Activated CD4-positive, alpha-beta T cell treated with anti-CD3 and anti-CD28 coated beads for 48 hours (primary cell): ENCODE measurements at places on chromosomes 1 and 21.

GRCh38 chr1:77220687-77221463 is 1.6 kb upstream of the PIGK start:
- no peak for DNase-seq

- no peak for DNase-seq
These were observed 10.9 kb upstream of the CAP1 start for GRCh38 chr1:40029608-40030007.

- DNase-seq: no peak
These were observed 178.6 kb upstream of the HMGB4 start for GRCh38 chr1:33685256-33685655.

GRCh38 chr1:176559474-176559873 is 96.5 kb downstream of the PAPPA2 start:
- DNase-seq: no peak

DNA sequence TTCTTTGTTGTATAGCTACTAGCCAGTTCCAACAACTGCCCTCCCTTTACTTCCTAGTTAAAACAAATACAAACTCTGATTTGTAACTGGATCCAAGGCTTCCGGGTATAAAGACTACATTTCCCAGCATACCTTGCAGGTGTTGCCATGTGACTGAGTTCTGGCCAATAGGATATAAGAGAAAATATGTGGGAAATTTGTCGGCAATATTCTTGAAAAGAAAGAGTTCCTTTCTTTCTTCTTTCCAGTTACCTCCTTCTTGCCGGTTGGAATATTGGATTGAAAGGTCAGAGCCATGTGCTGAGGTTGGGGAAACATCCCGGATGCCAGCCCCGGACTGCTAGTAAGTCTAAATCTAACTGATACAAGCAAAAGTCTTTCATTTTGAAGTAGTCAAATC is 23.0 kb upstream of the ZBTB40 start:
- DNase-seq: peak; percentile 27

DNA sequence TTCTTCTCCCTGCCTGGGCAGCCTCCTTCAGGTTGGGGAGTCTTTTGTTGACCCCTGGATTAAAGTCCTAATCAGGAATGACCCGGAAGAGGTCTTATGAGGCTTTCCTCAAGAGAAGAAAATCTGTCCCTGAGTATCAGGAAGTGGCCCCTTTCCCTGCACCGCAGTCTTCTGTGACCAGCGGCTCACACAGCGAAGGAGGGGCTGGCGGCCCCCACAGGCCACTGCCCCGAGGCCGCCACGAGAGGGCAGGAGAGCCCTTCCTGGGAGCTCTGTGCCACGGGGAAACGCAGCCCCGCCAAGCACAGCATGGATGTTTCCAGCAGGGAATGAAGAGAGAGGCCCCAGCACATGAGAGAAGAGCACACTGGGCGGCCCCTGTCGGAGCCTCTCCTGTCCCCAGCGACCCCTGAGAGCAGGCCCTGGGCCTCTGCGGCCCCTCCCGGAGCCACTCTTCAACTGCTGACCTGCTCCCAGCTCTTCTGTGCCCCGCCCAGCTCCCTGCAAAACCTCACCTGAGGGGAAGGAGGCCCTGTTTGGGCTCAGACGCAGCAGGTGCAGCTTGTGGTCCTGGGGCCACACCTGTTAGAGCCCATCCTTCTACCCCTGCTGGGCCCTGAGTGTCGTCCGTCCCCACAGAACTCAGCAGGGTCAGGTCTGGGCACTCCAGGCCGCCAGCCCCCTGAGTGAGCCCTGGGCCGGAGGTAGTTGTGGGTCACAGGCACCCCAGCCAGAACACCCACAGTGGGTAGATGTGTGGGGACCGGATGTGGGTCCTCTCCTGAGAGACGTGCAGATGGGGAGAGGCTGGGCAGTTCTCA is 4.9 kb upstream of the POFUT2 start:
- DNase-seq: peak; percentile 80

DNA sequence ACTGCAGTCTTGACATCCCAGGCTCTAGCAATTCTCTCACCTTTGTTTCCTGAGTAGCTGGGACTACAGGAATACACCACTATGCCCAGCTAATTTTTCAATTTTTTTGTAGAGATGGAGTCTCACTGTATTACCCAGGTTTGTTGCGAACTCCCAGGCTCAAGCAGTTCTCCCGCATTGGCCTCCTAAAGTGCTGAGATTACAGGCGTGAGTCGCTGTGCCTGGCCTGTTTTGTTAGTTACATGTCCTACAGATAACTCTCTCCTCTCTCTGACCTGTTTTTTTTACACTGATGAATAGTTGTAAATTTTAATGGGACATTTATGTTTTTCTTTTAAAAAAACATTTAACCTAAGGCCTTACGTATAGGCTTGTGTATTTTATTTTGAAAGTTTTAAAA is 19.8 kb downstream of the PTBP2 start:
- DNase-seq: no peak

DNA sequence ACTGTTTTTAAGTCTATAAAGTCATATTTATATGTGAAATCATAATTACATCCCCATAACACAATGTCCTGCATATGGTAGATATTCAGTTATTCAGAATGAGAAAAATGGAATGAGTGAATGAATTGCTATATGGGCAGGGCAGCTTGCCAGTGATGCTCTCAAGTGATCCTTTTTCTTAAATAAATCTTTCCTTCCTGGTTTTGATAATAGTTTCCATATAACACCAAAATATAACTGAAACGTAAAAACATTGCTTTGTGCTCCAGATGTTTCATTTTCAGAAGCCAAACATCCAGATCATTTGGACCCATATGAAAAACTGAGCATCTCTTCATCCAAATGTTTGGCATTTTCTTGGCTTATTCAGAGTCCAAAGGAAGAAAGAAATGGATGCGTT is 30.2 kb upstream of the RGS8 start:
- no peak for DNase-seq

DNA sequence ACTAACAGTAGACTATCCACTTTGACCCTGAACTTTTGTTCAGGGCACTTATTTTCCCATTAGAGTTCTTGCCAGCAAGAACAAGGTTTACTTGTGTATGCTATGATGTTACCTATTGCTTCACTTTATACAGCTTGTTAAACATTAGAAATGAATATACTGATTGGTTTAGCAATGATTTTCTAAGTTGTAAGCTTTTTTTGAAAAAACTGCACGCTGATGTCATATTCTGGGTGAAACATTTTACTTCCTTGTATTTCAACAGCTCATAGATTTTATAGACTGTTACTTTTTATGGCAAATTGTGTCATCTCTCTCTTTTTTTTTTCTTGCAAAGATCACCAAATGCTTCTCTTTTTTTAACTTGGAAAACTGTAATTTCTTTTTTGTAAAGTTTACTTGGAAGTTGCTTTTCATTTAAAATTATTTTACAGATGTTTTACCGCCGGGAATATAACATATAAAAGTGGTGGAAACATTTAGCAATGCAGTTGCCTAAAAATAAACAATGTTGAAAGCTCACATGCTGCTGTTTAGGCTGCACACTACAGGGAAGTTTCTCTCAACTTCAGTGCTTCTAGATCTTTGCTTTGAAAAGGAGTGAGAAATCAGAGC is 215.3 kb upstream of the NFIA start:
- no peak for DNase-seq

DNA sequence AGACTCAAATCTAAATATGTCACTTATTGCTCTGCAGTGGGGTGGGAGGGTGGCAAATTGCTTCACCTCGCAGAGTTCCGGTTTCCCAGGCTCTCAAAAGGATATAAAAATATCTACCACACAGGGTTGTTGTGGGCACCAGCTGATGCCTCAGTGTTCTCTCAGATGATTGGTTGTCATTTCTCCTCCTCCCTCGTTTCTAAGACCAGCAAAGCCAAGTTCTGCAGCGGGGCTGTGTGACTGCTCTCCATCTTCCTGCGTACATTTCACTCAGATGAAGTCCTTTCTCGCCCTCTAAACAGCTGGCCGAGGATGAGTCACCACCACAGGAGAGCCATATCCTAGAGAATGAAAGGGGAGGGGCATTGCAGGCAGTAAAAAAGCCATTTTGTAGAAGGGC is 35.0 kb upstream of the VWA5B1 start:
- DNase-seq: peak; percentile 19

DNA sequence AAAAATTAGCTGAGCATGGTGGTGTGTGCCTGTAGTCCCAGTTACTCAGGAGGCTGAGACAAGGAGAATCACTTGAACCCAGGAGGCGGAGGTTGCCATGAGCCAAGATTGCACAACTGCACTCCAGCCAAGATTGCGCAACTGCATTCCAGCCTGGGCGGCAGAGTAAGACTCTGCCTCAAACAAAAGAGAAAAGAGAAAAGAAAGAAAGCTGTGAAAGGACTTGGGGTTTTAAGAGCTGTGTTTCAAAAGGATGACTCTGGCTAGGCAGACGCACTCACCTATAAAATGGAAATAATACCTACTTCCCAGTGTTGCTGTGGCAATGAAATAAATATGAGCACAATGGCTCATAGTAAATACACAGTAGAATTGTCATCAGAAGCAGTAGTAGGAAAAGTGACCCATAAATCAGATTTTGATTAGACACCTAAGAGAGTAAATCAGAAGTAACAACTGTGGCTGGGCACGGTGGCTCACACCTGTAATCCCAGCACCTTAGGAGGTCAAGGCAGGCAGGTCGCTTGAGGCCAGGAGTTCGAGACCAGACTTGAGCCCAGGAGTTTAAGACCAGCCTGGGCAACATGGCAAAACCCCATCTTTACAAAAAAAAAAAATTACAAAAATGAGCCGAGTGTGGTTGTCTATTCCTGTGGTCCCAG is 45.9 kb upstream of the PUM1 start:
- no peak for DNase-seq

DNA sequence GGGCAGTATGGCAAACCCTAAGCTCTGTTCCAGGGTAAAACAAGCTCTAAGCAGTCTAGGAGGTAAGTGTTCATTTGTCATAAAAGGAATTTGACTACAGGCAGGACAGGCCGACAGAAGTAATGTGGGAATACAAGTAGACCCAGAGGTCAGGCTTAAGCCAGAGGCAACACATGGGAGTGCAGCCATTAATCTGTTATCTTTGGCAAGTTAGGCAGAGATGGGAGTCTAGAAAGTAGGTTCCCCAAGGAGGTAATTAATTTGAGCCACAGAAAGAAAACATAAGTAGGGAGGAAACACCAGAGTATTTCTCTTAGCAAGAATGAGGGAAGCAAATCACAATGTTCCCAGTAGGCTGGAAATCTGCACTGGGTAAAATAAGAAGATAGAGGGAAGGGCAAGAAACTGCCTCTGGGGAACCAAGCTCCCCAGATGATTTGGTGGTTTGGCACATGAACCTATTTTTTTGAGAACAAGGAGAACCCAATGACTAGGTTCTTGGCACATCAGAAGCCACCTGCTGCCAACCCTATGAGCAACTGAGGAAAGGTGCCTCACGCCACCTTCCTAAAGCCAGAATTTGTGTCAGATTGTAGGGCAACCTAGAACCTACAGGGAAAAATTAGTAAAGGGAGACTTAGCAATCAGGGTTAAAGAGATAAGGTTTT is 636.4 kb upstream of the PLXNA2 start:
- DNase-seq: no peak

DNA sequence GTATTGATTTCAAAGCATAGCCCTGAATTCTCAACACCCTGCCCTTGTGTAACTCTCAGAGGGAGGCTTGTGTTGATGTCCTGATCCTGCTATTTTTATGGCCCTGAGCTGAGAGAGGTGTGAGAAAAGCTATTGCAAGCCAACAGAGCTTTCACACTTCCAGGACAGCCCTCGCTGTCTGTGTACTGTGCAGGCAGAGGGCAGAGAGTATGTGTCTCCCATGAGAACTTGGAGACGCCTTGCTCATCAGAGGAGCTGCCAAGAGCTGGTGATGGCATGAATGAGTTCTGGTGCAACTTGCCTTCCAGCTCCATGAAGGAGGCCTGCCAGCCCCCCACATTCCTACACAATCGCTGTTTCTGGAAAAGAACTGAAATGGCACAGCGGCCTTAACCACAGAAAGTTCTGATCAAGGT is 144.1 kb upstream of the AJAP1 start:
- DNase-seq: no peak

DNA sequence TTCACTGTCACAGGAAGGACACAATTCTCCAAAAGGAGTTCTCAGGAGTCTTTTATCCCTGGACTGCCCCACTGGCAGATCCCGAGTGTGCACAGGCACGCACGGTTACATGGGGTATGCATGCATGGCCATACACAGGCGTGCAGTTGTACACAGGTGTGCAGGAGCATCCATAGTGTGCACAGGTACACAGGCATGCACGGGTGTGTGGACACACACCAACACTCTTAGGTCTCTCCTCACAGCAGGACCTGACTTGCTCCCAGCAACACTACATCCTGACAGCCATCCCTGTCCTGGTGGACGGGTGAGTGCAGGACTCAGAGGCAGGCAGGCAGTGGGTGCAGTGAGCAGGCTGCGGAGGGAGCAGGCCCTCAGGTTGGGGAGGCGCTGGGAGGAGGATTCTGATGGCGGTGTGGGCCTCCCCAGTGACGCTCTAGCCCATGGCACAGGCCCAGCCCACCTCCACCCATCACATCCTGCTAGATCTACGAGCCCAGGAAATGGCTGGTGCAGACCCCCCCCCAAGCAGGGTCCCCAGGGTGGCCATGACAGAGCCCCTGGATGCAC is 28.4 kb downstream of the SLC19A1 start:
- DNase-seq: no peak

- DNase-seq: no peak
These were observed 20.0 kb upstream of the LAMC1 start for GRCh38 chr1:183003203-183003602.

DNA sequence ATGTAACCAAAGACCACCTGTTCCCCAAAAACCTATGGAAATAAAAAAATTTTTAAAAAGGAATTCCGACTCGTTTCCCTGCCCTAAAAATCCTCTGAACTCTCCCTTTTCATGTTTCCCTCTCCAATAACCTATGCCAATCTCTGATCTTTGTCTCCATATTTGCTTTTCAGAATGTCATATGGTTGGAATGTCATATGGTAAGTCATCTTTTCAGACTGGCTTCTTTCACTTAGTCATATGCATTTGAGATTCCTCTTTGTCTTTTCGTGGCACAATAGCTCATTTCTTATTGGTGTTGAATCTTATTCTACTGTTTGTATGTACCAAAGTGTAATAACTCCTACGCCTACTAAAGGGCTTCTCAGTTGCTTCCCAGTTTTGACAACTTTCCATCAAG is 117.5 kb downstream of the BACH1 start:
- DNase-seq: no peak

- no peak for DNase-seq
These were observed 219.4 kb downstream of the DUSP10 start for GRCh38 chr1:221522529-221522940.

- no peak for DNase-seq
These were observed 95.6 kb downstream of the ZNF644 start for GRCh38 chr1:90925928-90926869.

DNA sequence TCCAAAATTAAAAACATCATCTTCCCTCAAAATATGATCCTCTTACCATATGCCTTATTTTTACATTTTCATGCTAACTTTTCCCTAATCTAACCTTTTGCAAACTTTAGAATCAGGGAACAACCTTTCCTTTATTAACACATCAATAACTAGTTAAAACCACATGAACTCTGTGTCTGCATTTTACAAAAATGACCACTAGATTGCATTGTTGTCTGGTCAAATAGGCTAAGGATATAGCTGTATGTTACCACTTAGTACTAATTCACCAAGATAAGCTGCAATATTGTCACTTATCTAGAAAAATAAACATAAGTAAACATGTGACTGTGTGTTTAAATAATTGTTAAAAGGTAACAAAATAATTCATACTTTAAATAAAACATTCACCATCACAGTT is 82.3 kb downstream of the DENND1B start:
- no peak for DNase-seq
